ENCODE measurements at places on chromosomes 13 and 19.

GRCh38 chr13:60066226-60066625, 97.5 kb downstream of the DIAPH3 start:
- DNase-seq, result no peak

DNA sequence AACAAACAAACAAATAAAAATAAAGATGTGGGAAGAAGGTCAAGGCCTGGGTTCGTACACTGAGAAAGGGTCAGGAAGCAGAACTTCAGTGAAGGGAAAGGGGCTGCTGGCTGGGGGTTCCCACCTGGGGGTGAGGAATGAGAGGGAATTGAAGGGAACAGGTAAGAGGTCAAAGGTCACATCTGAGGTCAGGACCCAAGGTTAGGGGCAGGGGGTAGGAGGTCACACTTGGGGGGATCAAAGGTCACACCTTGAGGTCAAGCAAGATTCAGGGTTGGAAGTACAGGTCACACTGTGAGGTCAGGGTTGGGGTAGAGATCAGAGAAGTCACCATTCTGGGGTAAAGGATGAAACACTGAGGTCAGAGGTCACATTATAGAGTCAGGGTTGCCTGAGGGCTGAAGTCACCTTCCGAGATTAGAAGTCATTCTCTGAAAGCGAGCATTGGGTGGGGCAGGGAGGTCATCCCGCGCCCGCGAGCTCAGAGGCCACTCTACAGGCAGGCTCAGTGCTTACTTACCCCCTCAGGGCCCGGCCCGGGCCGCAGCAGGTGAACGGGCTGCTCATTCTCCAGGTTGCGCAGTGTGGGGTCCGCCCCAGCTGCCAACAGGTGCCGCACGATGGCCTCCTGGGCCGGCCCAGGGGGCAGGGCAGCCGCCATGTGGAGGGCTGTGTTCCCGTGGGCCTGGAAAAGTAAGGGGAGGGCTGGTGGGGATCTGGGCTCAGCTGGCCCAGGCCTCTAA, 10.8 kb downstream of the NFKBID start:
- DNase-seq, result no peak

GRCh38 chr19:46042252-46042883, 1.6 kb upstream of the IGFL4 start:
- DNase-seq, result no peak

GRCh38 chr19:41441321-41441945, 1.5 kb upstream of the ERICH4 start:
- no peak for DNase-seq

DNA sequence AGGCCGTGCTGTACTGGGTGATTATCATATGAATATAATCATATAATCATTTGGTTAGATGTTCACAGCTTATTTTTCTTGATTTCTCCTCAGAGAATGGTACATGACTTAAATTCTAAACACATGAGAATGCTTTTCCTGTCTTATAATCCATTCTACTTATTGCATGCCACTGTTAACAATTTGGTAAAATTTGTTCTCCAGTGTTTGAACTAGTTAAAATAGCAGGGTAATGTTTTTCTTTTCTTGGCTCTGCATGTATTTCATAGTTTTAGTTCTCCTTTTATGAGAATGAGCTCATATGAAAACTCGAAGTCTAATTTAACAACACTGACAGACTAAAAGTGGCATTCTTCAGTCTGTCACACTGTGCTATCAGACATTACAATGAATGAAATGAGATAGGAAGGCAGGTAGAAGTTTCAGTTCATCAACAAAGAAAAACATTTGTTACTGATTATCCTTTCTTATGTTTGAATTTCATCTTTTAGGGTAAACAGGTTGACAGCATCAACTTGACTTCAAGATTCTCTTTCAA, 10.2 kb downstream of the SPRYD7 start:
- no peak for DNase-seq

All from right renal pelvis (tissue), 4 donors.